ENCODE measurements at places on chromosomes 11 and 22.

GRCh38 chr22:30717331-30717921 is 22.8 kb downstream of the OSBP2 start:
- no peak for DNase-seq

DNA sequence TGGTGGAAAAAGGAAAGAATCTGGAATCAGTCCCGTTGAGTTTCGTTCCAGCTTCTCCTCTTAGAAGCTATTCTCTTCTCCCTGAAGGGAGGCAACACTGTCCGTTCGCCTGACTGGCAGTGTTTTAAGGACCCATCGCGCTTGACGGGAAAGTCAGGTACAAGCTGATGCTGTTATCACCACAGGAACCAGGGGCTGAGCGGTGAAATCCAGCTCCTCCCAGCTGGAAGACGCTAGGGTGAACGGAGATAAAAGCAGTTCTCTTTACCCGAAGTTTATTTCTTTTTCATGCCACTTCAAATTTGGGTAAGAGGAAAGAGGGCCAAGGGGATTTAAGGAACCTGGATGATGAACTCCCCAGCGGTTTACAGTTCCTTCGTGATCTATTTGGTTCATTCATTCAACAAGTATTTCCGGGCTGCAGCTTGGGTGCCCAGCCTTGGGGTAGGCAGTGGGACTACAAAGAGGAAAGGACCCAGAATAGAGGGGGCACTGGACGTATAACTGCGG is 551 bp upstream of the DEUP1 start:
- DNase-seq, result no peak

- no peak for DNase-seq
Measured at GRCh38 chr22:36828815-36829214, 12.0 kb upstream of the PVALB start.

DNA sequence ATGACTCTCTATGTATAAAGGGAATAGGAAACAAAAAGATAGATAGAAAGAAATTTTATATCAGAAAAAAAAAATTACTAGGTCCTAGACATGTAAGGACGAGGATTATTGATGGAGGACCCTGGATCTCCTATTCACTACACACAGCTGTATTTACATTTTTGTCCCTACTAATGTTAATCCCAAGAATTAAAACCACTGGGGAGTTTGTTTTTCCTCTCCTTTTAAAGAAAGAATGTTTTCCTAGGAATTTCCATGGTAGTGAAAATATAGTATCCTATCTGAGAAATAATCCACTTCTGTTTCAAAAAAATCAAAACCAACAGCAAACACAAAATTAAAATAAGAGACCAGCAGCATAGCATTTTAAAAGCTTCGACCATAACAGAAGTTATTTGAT is 41.1 kb downstream of the PDGFD start:
- no peak for DNase-seq

DNA sequence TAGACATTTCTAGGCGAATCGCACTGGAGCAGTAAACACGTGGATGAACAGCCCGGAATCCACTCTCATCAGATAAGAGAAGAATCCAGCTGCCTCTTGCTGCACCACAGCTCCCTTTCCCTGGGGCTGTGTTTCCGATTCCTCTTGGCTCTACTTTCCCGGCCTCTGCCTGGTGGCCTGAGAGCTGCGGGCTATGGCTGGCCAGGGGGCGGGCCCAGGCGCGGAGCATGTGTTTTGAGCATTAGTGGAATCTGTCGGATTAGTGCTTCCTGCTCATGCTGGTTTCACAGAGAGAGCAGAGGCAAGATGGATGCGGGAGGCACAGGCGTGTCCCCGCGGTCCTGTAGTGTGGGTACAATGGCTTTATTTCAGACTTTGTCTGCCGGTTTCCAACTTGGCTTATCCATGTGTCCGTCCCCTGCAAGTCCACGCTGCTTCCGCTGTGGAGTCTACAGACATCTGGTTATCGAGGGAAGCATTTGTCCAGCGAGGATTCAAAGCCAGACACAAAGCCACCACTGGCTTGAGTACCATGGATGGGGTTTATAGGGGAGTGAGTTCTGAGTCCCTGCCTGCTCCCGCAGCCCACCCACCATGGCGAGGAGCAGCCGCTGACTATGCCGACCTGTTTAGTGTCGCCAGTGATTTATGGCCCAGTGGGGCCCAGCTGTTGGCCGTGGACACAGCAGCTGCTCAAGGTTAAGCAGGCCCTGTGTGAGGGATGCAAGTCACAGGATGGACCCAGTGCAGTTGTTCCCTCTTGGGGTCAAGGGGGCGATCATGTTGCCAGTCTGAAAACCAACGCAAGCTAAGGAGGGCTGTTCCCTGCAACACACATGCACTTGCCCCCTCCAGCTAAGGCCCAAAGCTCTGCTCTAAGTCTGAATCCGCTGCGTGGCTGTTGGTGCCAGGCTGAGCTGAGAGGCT is 43.3 kb upstream of the EP300 start:
- no peak for DNase-seq

GRCh38 chr11:133598906-133599305 is 66.6 kb upstream of the OPCML start:
- no peak for DNase-seq

- no peak for DNase-seq
Measured at GRCh38 chr22:25139062-25139461, 60.6 kb upstream of the CRYBB3 start.

DNA sequence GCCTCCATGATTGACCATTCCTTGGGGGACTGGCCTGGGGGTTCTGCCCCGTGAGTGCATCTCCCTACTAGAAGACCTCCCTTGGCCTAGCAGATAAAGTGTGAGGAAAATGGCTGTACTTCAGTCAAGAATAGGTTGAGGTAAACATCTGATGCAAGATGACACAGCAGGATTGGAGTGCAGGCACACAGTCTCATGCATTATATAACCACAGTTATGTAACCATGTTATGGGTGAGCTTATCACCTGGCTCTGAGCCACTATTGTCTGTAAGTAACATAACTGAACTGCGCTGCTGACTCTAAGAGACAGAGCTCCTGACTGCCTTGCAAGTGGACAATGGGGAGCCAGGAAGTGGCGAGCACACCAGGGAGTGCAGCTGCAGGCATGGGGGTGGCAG is 378.7 kb upstream of the ANO5 start:
- DNase-seq, result no peak

GRCh38 chr22:22752556-22753477 is 108.4 kb downstream of the GGTLC2 start:
- no peak for DNase-seq

GRCh38 chr11:91489989-91490388 is 734.6 kb upstream of the FAT3 start:
- DNase-seq, result no peak

DNA sequence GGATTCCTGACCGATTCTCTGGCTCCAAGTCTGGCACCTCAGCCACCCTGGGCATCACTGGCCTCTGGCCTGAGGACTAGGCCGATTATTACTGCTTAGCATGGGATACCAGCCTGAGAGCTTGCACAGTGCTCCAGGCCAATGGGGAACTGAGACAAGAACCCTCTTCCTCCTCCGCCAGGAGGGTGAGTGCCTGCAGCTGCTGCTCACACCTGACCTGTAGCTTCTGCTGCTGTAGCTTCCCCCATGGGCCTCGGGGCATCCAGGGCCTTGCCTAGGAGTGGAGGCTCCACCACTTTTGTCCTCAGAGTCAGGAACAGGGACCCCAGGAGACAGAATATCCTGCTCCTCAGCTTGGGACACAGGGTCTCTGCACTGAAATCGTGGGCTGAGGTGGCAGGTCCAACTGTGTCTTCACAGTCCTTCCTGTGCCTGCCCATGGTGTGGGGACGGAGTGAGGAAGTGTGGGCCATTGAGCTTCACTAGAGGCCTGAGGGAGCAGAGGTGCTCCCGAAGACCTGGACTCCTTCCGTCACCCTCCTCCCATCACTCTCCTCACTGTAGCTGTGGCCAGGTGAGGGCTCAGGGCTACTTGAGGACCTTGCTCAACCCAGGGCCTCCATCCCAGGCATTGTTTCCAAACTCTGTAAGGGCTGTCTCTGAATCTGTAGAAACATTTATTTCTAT is 103.8 kb downstream of the ZNF280B start:
- no peak for DNase-seq

DNA sequence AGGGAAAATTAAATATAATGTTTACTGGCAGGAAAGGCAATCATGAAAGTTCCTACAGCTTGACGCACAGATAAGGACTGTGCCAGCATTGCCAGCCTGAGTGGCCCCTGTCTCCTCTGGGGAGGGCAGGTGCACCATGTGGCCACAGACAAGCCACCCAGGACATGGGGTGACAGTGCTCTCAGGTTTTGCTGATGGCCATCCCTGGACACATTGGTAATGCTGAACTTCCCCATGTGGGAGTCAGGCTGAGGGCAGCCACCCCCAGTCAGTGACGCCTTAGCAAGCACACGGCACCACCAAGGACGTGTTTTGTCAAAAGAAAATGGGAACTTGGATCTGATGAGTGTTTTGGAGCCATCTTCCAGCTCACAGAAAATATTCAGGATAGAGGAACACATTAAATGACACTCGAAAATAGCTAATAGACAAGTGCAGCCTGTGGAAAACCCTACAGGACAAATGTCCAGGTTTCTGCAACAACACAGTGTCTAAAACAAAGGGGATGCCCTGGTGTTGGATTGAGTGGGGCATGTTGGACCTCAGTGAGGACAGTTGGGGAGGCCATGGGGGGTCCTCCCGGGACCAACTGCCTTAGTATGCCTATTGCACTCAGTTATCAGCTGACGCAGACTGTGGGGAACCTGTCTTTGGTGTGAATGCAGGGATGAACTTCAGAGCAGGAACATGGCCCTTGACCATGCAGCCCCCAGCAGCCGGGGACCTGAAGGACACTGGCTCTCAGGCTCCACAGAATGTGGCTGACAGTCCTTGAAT is 1450.5 kb downstream of the BRD1 start:
- no peak for DNase-seq

- no peak for DNase-seq
Measured at GRCh38 chr22:40055143-40055883, 60.6 kb downstream of the FAM83F start.

GRCh38 chr11:87330187-87330601 is 292.5 kb downstream of the TMEM135 start:
- no peak for DNase-seq

DNA sequence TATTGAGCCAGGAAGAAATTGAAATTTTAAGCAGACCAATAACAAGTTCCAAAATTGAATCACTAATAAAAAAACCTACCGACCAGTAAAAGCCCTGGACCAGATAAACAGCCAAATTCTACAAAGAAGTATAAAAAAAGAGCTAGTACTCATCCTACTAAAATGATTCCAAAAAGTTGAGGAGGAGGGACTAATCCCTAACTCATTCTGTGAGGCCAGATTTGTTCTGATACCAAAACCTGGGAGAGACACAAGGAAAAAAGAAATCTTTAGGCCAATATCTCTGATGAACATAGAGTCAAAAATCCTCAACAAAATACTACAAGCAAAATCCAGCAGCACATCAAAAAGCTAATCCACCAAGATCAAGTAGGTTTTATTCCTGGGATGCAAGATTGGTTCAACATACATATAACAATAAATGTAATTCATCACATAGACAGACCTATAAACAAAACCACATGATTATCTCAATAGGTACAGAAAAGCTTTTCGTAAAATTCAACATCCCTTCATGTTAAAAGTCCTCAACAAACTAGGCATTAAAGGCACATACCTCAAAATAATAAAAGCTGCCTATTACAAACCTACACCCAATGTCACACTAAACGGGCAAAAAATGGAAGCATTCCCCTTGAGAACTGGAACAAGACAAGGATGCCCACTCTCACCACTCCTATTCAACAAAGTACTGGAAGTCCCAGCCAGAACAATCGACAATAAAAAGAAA is 13.1 kb downstream of the OR52A5 start:
- DNase-seq, result no peak

DNA sequence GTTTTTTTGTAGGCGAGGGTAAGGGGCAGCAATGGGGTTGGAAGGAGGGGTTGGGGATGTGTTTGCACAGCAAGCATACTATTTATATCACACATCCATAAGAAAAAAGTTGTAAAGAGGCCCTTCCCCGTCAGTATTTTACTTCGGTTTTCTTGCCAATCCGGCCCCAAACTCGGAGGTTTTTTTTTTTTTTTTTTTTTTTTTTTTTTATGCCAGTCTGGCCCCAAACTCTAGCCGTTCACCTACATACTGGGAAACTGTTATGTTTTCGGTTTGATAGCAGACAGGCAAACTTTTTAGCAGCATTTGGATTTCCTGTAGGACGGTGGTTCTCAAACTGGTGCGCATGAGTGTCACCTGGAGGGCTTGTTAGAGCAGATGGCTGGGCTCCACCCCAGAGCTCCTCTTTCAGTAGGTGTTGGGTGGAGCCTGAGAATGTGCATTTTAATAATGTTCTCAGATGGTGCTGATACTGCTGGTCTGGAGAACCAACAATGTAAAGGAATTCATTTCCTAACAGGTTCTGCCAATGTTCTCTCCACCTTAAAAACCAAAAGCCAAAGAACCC is 76.5 kb upstream of the ZBED5 start:
- no peak for DNase-seq

DNA sequence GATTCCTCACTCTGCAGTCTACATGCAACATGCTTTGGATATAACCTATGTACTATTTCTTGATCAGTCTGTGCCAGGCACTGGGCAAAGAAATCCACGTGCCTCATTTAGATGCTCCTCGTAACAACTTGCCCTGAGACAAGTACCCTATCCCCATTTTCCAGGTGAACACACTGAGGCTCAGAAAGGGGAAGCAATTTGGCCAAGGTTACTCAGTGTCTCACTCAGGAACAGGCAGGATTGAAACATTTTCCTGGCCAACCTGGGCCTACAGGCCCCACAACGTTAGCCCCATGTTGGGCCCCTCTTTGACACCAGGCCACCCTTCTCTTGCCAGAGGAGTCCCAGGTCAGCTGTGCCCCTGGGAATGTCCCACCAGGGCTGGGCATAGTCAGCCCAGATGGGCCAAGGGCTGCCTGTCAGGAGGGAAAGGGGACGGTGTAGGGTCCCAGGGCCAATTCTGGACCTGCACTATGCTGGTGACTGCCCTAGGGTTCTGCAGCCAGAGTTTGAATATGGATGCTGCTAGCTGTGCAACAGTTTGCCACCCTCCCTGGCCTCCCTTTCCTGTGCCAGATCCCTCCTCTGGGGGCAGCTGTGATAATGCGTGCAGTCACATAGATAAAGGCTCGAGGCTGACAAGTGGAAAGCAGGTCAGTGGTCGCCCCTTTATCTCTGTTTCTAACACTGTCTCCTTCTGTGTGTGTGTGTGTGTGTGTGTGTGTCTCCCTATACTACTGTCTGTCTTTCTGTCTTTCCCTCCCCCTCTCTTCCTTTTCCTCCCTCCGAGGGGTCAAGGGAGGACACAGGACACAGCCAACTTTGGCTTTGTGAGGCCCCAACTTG is 10.4 kb upstream of the EMID1 start:
- no peak for DNase-seq

DNA sequence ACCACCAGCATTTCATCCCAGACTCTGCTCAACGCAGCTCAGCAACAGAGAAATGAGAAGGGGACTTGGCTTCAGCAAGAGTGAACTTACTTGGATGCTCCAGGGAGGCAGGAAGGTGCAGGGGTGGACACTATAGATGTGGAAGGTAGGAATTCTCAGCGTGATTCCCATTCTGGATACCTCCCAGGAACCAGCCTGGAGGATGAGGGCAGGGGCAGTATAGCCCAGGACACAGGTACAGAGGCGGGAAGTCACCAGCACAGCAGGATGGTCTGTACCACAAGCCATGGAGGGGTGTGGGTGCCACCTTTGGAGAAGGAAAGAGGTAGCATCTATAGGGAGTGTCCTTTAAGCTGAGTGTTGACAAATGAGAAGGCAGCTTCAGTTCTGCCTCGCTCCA is 1275.2 kb downstream of the TBC1D22A start:
- DNase-seq, result no peak

Measured in esophagus squamous epithelium (tissue), 5 donors.